ENCODE measurements at places on chromosomes 2 and 18.

GRCh38 chr2:200393191-200393590 lies 86.7 kb downstream of the SPATS2L start:
- DNase-seq, result no peak

DNA sequence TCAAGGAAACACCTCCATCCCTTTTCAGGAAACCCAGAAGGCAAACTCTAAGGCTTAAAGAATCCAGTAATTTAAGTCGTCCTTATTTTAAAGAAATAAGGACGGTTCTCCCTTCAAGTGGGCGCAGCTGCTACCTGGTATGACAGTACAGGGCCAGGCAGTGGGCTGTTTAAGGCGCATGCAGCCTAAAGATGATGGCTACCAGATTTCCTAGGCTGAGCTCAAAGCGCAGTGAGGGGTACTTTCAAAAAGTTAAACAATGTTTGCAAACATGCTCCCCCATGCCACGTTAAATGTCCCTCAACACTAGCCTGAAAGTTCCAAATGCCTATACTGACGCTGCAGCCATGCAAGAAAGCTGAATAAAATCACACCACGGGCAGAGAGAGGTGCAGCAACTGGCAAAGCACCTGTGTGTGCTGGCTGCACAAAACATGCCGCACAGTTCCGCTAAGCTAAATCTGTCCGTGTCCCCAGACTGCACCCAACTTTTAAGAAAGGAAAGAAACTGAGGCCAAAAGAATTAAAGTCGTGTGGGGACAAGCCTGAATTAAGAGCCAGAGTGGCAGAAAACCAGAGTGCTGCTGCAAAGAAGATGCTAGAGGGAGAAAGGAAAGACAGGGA lies 583 bp downstream of the HIBCH start:
- DNase-seq, result no peak

DNA sequence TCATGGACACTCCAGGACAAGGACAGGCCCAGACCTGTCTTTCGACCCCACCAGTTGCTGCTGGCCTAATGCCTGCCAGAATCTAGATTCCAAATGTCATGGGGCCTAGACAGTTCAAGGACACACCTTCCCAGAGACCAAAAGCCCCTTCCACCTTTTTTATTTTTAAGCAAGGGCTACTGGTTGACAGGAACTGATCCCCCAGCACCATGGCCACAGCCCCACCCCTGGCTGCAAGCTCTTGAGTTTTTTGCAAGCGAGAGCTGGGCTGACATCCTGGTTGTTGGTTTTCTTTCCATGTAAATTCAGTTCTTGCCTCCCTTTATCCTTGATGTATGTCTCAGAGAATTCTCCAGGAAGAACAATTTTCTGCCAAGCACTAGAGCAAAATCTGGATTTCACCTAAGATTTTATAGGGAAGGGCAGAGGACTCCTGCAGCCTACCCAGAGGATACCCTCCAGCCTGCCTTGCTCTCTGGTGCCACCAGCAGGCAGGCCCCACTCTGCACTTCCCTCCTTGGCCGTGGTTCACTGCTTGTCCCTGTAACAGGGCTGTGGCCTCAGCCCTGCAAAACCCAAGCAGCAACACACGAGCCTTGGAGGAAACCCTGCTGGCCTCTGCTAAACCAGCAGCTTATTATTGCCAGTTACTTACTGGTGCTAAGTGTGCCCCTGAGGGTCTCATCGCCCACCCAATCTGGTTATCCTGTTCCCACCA lies 97.7 kb downstream of the TWIST2 start:
- no peak for DNase-seq

DNA sequence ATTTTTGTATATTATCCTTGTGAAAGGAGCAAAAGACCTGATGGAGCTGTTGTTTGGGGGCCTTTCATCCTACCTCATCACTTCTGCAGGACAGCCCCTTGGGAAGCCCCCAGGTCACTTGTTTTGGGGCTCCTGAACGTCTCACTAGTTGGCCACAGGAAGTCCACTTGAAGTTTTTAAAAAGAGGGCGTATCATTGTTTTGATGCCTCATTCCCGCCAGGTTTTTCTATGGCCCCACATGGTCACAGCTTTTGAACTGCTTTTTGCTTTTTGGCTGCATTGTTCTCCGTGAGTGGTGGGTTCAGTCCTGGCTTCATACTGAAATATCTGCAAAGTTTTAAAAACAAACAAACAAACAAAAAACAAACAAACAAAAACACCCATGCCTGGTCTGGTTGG lies 216.3 kb downstream of the PRKCE start:
- no peak for DNase-seq

DNA sequence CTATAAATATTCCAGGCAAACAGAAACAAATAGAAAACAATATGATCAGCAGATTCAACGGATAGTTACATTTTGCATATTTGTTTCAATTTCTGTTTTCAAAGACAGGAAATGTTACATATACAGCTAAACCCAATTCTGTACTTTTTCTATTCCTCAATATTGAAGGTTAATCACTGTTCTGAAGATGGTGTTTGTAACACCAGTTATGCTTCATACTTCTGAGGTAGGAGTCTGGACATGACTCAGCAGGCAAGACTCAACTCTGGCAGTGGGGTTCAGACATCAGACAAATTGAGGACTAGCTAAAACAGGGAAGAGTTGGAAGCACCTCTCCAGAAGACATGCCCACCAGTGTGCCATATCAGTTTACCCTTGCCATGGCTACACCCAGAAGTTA lies 16.6 kb downstream of the SERPINB13 start:
- peak; percentile 4 for DNase-seq

GRCh38 chr2:33366473-33366872 lies 110.0 kb upstream of the RASGRP3 start:
- DNase-seq, result no peak

- peak; percentile 92 for DNase-seq
These were observed 361.8 kb downstream of the RND3 start for GRCh38 chr2:150125708-150126107.

DNA sequence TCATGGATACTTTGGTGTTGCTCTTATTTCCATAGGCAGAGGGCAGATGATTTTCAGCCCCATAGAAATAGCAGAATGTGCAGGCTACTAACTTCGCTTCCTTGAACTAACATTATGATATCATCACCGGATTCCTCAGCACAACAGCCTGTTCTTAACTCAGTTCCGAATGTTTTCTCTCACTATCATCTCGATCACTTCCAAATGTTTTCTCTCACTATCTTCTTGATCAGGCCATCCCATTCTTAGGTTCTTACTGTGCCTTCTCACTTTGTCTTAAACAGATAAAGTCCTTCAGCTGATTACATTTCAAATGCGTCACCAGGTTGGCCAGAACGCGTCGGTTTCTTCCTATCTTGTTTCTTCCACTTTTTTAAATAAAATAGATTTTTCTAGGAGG lies 11.4 kb upstream of the MBD2 start:
- DNase-seq, result no peak

Measured in epithelial cell of proximal tubule (primary cell).